ENCODE measurements at places on chromosomes 3 and 15. TPM values are rescaled to one million over a fixed set of nuclear protein-coding genes. Genes with fewer than 3 reads are reported as not detected.

- DNase-seq = no peak
These were observed 16.6 kb upstream of the GYG1 start for GRCh38 chr3:148974726-148975125.

GRCh38 chr3:157487339-157487738 lies 15.9 kb downstream of the VEPH1 start:
- DNase-seq = no peak

DNA sequence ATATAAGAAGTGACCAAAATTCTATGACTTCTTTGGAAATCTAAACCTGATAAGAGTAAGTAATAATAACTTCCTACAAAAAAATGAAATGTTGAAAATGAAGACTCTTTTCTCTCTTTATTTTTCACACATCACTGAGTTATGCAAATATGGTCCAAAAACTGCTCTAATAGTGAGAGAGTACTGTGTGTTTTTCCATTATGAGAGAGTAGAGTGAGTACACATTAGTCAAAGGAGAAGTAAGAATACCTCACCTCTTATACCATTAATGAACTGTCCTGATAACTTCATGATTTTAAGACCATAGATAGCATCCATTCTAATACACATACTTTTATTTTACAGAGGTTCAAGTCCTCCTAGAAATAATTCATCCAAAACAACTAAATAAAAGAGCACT lies 1310.2 kb downstream of the SI start:
- DNase-seq = no peak

DNA sequence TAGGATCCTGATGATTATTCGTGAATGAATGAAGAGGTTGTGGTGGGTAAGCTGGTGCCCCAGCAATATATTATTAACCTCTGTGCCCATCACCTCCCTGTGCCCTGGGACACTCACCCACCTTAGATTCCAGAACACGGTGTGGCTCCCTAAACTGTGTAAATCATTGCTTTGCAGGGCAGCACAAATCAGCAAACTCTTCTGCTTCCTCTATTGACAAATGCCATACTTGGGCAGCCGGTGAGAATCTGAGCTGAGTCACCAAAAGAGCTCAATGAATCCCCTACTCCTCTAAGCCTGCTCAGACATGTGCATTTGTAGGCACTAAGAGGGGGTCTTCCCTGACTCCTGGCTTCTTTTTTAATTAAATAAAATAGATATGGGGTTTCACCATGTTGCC lies 15.7 kb downstream of the UQCC5 start:
- DNase-seq = no peak

DNA sequence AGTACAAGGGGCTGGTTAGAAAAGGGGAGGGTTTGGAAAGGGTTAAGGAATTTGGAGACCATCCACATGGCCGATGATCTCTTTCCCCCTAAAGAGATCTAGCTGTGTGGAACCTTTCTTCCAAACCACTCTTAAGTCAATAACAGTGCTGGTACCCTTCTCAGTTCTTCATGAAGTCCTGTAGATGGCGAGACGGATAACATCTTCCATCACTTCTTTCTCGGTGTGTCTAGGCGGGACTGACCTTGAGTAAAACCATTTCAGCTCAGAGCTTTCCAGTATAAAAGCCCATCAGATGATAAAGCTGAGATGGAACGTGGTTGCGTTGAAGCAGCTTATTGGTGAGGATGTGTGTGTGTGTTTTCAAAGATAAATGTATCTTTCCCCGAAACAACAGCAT lies 151.5 kb upstream of the BHLHE40 start:
- no peak for DNase-seq

GRCh38 chr3:37608061-37608702 lies 253.5 kb upstream of the CTDSPL start:
- DNase-seq = no peak

DNA sequence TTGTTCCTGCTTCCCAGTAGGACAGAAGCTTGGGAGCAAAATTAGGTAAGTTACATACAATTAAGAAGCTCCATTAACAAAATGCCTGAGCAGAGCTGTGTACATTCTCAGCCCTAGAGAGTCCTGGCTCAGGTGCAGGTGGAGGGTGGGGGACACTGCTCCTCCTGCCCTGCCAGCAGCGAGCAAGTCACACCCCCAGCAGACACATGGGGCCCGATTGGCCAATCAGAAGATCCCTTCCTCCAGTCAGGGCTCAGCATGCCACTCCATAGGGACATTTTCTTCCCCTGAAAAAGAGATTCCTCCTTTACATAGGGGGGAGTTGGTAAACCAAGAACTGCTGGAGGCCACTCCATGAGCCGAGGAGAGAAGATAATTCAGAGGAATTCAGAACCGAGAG lies 62.1 kb downstream of the PLXNA1 start:
- no peak for DNase-seq

DNA sequence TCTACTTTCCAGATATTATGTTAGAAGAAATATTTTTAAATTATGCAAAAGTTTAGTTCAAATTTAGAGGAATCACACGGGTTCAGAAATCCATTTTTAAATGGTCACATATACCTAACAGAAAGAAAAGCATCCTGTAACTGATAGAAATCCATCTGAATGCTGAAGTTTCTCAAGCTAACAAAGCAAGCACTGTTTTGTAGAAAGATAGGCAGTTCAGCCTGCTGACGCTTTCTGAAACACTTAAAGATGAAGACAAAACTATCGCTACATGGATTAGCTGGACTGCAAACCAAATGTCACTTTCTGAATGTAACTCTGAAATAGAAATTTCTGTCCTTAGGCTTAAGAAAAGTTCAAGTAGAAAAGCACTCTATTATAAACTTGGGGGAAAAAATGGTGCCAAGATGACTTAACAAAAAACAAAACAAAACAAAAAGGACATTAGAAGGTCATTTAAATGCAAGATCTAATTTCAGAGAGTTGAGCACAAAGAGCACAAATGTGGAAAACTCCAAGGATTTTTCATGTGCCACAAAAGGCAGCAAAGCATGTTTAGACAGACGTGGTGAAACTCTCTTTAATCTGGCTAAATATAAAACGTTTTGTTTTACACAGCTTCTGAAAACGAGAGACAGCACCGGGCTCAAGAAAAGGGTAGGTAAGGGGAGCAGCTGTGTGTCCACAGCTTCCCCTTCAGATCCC lies 1.2 kb downstream of the PLOD2 start:
- DNase-seq = no peak

DNA sequence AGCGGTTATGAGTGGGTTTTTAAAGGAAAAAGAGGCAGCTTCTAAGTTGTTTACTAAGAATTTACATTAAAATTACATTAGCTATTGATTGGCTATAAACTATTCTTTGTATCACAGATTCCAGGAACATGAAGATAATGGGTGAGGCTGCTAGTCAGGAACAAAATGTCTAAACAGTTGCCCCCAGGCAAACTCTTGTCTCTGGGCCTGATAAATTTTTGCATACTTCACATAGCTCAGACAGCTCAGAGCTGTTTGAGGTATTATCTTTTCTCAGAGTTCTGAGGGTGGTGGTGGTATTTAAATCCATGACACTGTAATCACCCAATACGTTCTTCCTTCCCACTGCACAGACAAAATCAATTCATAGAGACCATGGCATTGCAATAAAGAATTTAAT lies 2.1 kb upstream of the HACD2 start:
- DNase-seq = no peak

DNA sequence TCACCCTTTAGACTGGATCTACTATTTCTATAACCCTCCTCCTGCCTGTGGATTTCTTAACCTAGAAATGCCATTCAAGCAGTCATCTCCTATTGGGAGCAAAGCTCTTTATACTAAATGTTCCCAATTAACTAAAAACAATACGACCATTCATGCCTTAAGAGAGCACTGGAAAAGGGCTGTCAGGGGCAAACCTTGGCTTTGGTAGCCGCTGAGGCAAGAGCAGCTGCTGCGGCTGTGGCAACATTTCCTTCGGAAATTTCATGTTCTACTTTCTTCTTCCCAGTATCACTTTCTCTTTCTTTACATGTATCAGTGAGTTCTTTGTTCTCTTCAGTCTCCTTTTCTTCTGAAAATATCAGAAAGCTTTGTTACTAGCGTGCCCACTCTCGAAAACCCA lies 56.3 kb upstream of the CSPG5 start:
- DNase-seq = no peak

- no peak for DNase-seq
These were observed 9.8 kb upstream of the TMEM115 start for GRCh38 chr3:50369012-50369670.

- no peak for DNase-seq
These were observed 261.8 kb upstream of the GOLGA6L4 start for GRCh38 chr15:83973816-83974215.

GRCh38 chr15:25825207-25825606 lies 37.9 kb downstream of the ATP10A start:
- DNase-seq = no peak

GRCh38 chr3:69445024-69445423 lies 59.1 kb upstream of the FRMD4B start:
- no peak for DNase-seq

DNA sequence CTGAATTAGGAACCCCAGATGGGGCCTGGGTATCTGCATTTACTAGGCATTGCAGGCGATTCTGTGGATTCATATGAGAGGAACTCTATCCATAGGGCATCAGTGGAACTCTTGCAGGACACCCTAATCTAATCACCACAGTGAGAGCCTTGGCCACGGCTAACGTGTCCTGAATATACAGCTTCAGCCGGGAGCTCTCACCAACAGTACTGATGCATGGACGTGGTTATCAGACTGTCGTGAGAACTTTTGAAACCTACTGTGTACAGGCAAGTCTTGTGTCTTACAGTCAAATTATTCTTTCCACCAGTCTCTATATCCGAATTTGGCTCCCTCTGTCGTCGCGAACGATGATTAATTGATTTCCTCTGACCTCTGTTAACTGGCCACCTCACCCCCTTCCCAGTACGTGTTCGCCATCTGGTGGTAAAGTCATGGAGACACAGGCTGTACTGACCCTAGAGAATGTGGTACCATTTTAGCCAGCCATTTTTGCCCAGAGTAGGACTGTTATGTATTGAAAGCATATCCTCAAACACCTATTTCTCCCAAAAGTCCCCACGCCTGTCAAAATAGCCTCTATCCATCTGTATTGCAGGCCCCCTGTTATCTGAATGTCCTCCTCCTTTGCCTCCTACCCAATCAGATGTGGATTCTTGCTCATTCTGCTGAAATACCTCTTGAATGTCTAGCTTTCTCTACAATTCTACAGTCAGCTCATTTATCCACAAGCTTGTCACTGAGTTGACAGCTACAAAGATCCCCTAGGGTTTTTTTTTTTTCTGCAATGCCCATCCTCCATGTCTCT lies 39.7 kb downstream of the GLDN start:
- DNase-seq = peak; percentile 42

DNA sequence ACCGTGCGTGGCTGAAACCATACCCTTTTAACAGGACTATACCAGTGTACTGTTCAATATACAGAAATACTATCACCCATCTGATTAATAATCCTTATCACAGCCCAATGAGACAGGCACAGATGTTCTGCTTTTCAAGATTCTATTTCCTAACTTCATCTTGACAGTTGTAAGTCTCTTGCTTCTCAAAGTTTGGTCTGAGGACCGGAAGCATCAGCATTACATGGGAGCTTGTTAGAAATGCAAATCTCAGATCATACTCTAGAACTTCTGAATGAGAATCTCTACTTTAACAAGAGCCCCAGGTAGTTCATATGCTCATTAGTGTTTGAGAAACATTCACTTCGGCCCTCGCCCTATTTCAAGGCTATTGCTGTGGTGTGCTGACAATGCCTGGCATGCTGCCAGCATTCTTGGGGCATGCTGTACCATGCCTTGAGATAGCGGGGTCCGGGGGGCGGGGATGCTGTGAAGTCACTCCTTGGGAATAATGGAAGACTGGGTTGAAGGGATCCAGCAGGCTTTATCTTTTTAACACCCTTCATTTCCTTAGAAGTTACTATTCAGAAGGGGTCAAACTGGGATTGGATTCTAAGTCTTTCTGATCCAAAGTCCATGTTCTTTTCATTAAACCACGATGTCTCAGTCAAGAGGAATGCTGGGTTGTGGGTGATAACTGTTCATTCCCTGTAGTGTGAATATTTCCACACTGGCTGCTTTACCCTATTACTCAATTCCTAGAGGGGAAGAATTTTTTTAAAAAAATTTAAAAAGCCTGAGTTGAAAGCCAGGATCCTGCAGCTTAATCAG lies 194.7 kb downstream of the LPP start:
- DNase-seq = no peak

DNA sequence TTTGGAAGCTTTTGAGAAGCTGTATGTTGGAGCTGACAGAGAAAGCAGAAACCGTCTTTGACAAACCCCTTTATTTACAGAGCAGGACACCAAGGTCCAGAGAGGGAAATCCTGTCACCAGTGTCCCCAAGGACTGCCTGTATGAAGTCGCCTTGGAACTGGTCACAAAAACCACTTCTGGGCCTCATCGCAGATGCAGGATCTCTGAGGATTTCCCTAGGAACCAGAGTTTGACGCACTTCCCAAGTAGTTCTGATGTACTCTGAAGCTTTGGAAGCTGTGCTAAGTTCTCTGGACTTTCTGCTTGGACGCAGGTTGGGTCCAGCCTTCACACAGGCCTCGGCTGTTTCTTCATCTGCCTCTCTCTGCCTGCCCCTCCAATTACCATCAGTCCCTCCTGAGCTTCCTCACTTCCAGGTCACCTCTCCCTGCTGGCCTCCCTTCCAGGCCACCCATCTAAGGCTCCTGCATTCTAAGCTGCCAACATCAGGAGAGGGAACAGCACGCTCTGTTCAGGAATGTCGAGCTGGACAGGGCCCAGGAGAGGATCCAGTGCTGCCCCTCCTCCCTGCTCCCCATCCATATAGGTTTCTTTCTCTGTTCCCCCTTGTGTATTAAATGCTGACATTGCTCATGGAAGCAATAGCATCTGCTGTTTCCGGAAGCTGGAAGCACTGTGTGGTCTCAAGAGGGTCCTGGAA lies 270.8 kb downstream of the OPA1 start:
- DNase-seq = no peak

DNA sequence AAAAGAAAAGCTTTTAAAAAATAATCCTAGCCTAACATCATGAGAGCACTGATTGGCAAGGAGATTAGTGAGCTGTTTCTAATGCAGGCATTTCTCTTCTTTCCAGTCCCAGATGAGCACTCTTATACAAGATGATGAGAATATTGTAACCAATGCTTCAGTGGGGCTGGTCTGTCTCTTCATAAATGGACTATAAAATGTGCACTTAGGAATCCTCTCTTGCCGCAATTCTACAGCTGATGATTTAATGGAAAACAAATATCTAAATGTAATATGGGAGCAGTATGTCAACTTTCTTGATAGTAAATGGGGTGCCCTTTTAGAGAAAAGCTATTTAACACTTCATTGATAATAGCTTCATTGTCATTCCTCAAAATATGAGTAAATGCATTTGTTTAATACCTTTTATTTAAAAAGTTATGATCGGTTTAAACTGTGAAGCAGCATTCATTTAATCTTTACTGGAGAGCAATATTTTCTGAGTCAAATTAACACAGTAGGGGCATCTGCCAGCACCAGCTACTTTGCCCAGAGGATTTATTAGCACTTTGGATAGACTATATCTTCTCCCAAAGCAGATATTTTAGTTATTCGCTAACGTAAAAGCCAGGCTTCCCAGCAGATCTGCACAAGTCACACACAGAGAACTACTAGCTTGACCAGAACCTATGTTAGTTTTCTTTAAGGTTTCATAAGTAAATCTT lies 985.9 kb downstream of the DIPK2A start:
- no peak for DNase-seq

Gene IQCF6
- not detected for polyA plus RNA-seq

Gene CPLX3
- not detected for polyA plus RNA-seq

Gene GOLGA6D
- 0.10 TPM for polyA plus RNA-seq

Gene MESP2
- not detected for polyA plus RNA-seq

Gene FBXW12
- polyA plus RNA-seq = not detected

Gene MYRIP
- polyA plus RNA-seq = not detected

Data from naive B cell (primary cell).